NK-92 treated with Interleukin-12 subunit alpha and Interleukin-12 subunit beta, amount 100 ng/mL, for 24 hours (cell line): ENCODE measurements at places on chromosomes 2 and 18.

GRCh38 chr18:8848541-8848940 is 143.2 kb downstream of the MTCL1 start:
- DNase-seq, result no peak

- no peak for DNase-seq
Measured at GRCh38 chr18:13622751-13623150, 103.6 kb downstream of the FAM210A start.

DNA sequence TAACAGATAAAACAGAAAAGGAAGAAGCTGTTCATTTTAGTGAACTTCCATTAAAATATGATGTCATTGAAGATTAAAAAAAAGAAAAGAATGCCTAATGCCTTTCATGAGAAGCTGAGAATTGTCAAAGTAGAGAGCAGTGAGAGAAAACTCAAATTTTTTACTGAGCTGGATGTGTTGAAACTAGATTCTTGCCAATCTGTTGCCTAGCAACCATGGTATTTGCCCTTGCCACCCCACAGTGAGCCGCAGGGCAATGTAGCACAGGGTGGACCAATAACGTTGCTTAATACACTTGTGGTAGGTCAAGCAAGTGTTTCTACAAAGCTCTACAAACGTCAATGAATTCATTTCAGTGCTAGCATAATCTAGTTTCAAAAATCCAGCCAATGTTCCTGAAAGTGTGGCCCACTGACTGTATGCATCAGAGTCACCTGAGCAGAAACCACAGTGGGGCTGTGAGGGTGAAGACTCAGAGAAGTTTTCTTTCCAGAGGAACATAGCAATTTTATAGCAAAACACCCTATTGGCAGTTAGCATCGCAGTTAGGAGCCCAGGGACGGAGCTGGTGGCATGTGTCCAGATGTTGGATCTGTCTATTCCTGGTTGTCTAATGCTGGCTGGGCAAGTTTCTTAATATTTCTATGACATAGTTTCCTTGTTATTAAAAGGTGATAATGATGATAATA is 132.2 kb downstream of the DOCK10 start:
- no peak for DNase-seq

- no peak for DNase-seq
Measured at GRCh38 chr2:218721934-218722333, 11.3 kb downstream of the TTLL4 start.

- DNase-seq, result no peak
Measured at GRCh38 chr2:240600451-240600961, 14.0 kb downstream of the CAPN10 start.

GRCh38 chr2:104413890-104414289 is 440.0 kb upstream of the POU3F3 start:
- no peak for DNase-seq

DNA sequence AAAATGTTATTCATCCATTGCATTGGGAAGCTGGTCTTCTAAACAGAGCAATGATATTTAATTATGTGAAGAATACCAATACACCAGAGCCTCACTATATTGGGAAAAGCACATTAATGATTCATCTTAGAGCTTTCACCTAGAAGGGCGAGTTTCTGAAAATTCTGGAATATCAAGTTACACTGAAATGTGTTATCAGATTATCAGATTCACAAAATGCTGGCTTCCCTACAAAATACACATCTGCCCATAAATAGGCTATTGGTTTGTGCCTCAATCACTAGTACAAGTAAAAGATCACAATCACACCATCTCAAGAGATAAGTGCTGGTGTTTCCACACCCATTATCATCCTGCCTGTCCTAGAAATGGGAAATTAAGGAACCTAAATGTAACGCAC is 200.7 kb downstream of the TMEM163 start:
- no peak for DNase-seq

GRCh38 chr18:74190086-74190485 is 41.8 kb downstream of the TIMM21 start:
- DNase-seq, result no peak

DNA sequence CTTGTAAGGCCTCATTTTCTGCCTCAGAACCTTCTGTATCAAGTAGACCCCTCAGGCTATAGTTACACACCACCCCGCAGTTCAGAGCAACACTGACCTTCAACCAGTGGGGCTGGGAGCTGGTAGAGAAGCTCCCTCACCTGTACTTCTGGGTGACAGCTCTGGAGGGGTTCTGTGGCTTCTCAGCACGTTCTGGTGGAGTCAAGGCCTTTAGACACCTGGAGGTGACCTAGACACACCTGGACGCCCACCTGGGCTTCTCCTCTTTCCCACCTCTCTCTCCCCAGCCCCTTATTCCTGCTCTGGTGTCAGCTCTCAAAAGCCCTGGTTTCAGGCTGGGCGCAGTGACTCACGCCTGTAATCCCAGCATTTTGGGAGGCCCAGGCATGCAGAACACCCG is 7.3 kb upstream of the CIB4 start:
- no peak for DNase-seq

GRCh38 chr2:143720095-143720664 is 591.0 kb downstream of the ARHGAP15 start:
- DNase-seq, result no peak

DNA sequence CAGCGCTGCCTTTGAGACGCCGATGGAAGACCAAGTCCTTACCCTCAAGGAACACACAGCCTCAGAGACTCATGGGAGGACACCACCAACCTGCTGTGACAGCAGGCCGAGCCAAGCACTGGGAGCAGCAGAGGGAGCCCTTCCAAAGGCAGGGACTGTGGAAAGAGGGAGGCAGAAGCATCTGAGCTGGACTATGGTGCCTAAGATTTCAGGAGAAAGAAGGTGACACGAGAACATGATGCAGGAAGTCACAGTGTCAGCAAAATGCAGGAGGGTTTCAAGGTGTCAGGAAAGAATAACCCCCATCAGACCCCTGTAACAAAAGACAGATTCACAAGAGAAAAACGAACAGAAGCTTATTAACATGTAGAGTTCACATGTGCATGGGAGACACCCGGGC is 24.2 kb upstream of the COX7A2L start:
- no peak for DNase-seq

GRCh38 chr18:21678859-21679258 is 25.7 kb downstream of the ABHD3 start:
- DNase-seq, result no peak

DNA sequence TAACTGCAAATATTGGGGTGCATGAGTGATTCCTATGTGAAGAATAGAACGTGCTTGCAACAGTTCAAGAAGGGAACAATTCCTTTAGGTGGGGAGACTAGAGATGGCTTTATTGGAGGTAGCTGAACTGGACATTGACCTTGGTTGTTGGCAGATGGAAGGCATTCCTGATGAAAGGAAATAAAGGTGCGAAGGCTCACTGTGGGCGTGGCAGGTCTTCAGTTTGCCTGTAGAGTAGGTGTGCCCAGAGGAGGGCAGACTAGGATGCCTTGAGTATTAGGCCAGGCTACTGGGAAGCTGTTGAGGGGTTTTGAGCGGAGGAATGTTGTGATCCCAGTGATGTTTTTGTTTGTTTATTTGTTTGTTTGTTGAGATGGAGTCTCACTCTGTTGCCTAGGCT is 2.8 kb downstream of the SPR start:
- DNase-seq, result no peak

GRCh38 chr18:35432565-35433001 is 55.4 kb upstream of the ZNF396 start:
- DNase-seq, result no peak

DNA sequence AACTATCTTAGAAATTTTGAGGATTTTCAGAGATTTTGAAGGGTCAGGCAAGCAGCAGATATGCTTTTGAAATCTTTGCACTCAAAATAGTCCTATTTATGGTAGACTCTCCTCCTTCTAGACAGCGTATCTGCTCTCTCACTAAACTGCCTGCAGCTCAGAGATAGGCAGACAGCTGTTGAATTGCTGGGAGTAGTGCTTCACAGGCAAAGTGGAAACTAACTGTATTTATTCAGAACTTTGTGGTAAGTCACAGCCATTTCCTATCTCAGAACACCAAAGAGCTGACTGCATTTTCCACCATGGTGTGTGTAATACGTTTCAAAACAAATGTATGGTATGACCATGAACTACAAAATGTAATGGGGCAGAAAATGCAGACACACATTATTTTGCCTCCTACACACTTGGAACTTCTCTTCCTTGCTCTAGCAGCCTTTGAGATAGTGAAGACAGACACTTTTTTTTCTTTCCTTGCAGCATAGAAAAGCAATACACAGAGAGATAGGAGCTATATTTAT is 352.4 kb downstream of the LRP1B start:
- DNase-seq, result no peak

DNA sequence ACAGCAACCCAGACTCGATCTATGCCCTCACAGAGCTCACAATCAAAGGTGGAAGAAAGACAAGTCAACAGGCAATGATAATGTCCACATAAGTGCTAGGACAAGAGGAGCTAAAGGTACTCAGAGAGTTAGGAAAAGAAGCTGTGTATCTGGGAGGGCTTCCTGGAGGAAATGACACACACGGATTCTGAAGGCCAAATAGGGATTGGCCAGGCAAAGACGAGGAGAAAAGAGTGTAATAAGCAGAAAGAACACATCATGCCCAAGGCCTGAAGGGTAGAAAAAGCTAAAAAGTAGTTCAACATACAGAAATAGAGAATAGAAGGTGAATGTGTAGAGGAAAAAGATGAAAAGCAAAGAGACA is 36.1 kb downstream of the VIT start:
- DNase-seq, result no peak

GRCh38 chr2:31748041-31748440 is 167.3 kb upstream of the SRD5A2 start:
- DNase-seq, result no peak

DNA sequence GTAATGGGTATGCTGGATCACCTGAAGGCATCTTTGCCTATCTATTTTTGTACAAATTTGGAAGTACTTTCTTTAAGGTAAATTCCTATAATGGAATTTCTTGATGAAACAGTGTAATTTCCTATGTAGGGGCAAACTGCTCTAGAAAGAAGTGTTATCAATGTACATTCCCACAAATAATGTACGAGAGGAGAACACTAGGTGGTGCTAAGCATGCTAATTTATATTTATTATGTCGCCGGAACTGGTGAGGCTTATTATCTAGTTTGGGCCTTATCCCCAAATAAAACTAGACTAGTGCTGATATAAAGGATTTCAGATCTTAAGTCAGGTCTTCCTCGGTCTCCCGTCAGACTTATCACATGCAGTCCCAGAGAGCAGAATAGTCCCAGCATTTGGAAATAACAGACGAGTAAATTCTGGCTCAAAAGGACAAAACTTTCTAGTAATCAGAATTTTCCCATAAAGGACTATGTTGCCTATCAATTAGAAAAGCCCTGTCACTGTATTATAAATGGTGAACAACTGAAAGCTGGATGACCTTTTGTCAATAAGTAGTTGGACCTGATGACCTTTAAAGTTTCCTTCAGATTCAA is 86.9 kb upstream of the RBBP8 start:
- DNase-seq, result no peak

GRCh38 chr2:112433932-112434730 is 686 bp upstream of the RGPD8 start:
- DNase-seq, result no peak

DNA sequence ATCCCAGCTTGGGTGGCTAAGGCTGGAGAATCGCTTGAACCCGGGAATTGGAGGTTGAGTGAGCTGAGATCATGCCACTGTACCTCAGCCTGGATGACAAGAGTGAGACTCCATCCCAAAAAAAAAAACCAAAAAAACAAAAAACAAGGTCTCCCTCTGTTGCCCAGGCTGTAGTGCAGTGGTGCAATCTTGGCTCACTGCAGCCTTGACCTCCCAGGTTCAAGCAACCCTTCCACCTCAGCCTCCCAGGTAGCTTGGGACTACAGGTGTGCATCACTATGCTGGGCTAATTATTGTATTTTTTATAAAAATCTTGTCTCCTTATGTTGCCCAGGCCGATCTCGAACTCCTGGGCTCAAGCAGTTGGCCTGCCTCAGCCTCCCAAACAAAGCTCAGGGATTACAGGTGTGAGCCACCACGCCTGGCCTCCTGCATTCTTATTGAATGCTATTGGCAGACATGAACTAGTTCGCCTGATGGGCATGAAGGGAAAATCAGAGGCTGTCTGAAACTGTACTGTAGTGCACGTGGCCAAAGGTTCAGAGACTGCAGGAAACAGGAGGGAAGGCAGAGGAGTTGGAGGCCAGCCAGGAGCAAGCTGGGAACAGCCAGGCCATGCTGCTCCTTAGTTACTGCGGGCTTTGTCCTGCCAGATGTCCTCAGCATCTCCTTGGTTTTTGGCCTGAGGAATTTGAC is 16.0 kb upstream of the ASXL2 start:
- no peak for DNase-seq

DNA sequence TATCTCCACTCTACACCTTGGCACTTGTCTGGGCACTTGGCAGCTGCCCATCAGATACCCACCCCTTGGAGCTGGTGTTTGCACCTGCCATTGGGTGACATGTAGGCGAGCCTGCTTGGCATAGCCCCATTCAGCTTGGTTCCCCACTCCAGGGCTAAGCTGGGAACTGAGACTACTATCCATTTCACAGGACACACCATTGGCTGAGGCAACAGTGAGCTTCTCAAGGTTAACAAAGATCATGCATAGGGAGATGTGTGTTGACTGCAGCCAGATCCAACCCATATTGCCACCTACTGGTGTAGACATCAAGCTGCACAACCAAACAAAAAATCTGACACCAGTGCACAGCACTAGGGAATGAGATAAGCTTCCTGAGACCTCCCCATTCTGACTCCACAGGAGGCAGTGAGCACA is 1389.8 kb upstream of the TMEFF2 start:
- no peak for DNase-seq

DNA sequence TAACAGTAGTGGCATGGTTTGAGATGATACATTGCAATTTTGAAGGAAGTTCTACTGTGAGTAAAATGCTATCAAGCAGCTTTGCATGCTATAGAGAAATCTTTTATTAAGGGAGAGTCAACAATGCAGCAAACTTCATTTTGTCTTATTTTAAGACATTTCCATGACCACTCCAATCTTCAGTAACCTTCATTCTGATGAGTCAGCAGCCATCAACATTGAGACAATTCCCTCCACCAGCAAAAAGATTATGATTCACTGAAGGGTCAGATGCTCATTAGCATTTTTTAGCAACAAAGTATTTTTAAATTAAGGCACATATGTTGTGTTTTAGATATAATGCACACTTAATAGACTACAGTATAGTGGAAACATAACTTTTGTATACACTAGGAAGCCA is 235.7 kb downstream of the DSC3 start:
- DNase-seq, result no peak
